ENCODE measurements at places on chromosomes 5 and 9. TPM values are rescaled to one million over a fixed set of nuclear protein-coding genes. Genes with fewer than 3 reads are reported as not detected.

DNA sequence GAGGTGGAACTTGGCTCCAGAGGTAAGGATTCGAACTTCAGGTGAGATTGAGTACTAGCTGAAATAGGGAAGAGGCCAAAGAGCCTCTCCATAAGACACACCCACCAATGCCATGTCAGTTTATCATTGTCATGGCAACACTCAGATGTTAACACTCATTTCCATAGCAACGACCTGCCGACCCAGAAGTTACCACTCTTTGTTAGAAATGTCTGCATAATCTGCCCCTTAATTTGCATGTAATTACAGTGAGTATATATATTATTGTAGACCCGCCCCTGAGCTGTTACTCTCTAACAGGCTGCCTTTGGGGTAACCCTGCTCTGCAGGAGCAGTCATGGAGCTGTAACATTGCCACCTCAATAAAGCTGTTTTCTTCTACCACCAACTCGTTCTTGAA, 10.2 kb upstream of the NTRK2 start:
- no peak for DNase-seq

GLDC gene
- 0.82 TPM for total RNA-seq

DNA sequence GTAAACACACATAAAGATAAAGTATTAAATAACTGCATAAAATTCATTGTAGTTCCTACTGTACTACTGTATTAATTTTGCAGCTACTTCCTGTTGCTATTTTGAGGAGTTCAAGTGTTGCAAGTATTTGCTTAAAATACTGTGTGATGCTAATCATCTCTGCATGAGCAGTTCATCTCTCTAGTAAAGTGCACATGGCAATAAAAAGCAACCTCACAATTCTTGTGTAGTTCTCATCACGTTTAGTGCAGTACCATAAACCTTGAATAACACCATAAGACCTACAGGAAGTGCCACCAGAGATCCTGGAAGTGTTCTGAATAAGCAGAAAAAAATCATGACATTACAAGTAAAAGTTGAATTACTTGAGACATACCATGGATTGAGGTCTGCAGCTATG, 34.6 kb downstream of the CPLANE1 start:
- no peak for DNase-seq

GRCh38 chr5:159773062-159773924, 143.0 kb upstream of the ADRA1B start:
- peak; percentile 90 for DNase-seq

Measured in MG63 (cell line).